Vagina (tissue), 2 donors: ENCODE measurements at places on chromosomes 16 and 17. TPM values are rescaled to one million over a fixed set of nuclear protein-coding genes. Genes with fewer than 3 reads are reported as not detected.

DNA sequence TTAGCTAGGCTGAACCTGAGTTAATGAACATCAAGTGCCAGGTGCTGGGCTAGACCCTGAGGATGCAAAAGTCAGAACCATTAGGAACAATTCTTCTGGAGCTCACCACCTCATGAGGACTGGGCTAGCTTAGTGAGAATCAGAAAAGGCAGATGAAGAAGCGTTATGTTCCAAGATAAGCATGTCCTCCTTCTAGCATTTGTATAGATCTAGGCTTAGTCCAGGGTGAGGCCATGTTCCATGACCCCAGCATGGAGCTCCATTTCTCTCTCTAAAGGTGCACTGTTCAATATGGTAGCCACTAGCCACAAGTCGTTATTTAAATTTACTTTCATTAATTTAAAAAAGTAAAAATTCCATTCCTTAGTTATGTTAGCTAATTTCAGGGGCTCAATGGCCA lies 365.3 kb upstream of the CCL2 start:
- DNase-seq, result no peak

DNA sequence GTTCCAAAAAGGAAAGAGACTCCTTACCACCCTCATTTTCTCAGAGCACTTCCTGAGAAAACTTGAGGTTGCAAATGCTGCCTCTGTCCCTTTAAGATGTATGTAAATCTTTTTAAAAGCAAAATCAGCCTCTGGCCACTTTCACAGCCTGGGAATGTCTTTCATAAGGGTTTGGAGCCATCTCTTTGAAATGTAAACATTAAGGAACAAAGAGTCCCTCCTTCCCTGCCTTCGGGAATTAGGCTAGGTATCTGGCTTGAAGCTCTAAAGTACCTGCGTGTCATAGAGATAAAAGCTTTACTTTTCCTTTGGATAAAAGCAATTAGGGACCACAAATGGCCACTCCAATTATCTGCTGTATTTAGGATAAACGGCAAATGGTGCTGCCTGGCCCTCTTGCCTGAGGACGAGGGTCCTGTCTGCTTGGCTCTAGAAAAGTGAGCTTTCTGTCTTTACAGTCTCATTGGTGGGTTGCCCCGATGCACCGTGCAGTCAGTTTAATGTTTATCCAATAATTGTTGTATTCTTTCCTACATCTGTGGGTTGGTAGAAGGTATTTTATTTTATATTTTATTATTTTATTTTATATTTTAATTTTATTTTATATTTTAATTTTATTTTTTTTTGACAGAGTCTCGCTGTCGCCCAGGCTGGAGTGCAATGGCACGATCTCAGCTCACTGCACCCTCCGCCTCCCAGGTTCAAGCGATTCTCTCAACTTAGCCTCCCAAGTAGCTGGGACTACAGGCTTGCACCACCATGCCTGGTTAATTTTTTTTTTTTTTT lies 23.9 kb downstream of the NLRC3 start:
- DNase-seq, result no peak

GRCh38 chr17:31580316-31580705 lies 188.8 kb downstream of the RAB11FIP4 start:
- no peak for DNase-seq

DNA sequence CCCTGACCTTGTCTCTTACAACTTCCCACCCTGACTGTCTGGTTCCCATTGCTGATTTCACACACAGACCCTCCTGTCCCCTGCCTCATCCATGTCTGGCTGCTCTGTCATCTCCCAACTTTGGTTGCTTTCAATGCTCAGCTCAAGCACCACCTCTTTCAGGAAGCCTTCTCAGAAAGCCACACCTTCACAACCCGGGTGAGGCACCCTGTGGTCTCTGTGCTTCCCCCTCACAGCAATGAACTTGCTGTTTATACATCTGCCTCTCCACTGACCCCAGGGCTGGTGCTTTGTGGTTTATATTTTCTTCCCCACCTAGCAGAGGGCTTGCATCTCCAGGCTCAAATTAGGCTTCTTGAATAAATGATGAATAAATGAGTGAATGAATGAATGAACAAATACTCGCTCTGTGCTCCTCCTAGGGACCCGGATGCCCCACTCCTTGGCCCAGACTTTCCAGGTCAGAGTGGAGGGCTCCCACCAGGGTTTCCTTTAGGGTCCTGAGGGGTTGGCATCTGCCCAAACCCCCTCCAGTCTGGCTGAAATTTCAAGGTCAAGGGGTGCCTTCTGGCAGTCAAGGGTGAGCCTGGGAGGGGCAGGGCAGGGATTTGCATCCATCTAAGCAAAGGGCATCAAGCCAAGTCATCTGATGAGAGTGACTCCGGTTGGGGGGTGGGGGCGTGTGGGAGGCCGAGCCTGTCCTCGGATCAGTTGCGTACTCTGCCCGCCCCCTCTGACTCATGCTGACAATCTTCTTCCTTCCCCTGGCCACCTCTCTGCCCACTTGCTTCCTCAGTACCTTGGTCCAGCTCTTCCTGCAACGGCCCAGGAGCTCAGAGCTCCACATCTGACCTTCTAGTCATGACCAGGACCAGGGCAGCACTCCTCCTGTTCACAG lies at the start of gene ITGAX:
Gene ITGAX (plus strand): TSS at position 783 of the 898 bp plus-strand sequence. CDS start 79 bp downstream, at position 862.
- no peak for DNase-seq

DNA sequence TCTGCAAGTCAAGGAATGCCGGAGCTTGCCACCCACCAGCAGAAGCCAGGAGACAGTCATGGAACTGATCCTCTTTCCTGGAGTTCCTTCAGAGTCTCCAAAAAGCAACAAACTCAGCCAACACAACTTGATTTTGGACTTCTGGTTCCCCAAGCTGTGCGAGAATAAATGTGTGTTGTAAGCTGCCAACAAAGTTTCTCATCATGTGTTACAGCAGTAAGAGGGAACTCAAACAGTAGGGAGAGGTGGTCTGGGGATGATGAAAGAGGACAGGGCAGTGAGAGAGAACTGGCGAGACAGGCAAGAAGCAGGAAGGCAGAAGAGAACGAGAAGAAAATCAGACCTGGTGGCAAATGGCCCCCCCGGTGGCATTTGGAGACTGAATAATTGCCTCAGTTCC lies 204.9 kb downstream of the MAF start:
- no peak for DNase-seq

DNA sequence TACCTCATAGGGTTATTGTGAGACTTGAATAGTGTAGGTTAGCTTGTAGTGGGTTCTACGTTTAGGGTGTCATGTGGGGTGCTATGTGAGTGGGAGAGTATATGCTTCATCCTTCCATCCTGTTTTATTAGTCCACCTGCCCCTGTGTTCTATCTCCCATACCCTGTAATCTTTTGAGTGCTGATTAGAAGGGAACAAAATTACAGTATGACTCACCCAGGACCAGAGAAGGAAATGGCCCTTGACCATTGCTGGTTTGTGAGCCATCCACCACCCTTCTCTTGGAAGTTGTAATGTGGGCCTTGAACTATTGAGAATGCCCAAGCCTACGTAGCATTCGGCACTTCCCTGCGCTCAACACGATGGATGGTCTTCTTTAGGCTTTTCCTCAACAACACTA lies 17.1 kb downstream of the SAP30BP start:
- DNase-seq, result no peak

CCL3 gene
- 2.9 TPM for total RNA-seq

NPIPB9 gene
- total RNA-seq, result not detected
